ENCODE measurements at places on chromosomes 4 and X.

DNA sequence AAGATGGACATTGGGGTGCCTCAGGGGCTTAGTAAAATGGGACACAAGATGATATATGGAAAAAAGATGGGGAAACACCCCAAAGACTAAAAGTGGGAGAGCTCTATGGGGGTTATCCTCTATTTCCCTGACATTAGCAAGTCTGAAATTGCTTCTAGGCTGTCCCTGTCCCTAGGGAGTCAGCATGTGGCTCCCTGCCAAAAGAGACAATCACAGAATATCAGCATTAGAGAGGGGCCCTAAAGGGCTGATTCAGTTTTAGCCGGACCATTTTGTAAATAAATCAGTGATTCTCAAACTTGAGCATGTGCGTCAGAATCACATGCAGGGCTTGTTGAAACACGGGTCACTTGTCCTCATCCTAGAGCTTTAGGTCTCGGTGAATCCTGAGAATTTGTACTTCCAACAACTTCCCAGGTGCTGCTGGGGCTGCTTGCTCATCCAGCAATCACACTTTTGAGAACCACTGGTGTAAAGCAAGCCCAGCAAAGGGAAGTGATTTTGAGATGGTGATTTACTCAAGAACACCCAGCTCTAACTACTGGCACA, 165.3 kb upstream of the DGKK start:
- no peak for DNase-seq

DNA sequence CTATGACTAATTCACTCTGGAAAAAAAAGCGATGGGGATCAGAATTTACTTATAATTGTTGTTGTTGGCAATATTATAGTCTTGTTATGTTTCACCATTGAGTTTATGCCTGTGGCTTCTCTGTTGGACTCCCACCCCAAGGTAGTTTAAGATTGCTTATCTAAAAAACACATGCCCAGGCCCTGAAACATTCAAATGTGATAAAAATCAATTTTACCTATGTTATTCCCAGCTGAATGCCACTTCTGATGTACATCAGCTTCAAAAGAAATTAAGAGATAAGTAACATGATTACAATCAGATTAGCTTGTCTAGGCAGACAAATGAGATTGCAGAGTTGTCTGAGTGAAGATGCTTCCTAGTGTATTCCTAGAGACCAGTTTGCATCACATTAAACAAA, 484.7 kb downstream of the PCDH7 start:
- no peak for DNase-seq

- peak; percentile 55 for DNase-seq
Measured at GRCh38 chr4:101806914-101807313, 16.4 kb downstream of the BANK1 start.

- peak; percentile 62 for DNase-seq
Measured at GRCh38 chrX:100409610-100410590, at the start of gene PCDH19. Gene PCDH19 (minus strand): TSS chrX:100410273. CDS start chrX:100408597, 1,676 bp downstream.

GRCh38 chr4:37066159-37066558, 178.4 kb upstream of the NWD2 start:
- no peak for DNase-seq

GRCh38 chr4:152981278-152981677, 45.2 kb downstream of the FHDC1 start:
- DNase-seq, result no peak

DNA sequence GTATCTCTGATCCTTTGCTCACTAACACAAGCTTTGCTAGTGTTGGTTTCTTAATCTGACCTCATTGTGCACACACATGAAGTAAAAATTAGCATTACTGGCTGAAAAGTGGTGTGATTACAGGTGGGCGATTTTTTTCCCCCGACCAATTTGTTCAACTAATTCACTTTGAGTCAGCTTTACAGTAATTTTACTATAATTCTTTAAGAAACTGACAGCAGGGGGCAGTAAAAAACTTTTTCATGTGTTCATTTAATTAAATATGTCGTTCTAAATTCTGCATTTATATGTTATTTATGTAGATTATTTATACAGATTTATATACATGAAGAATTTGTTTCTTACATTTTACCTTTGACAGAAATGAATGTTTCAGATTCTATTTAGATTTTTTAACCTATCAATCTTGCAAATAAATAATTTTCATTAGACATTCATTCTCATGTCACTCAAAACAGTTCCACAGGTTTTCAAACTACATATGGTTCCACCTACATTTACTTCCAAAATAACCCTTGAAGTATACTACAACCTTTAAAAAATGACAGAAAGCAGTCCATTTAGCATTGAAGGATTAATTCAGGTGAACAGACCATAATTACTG, 17.5 kb downstream of the PALLD start:
- DNase-seq, result peak; percentile 10

DNA sequence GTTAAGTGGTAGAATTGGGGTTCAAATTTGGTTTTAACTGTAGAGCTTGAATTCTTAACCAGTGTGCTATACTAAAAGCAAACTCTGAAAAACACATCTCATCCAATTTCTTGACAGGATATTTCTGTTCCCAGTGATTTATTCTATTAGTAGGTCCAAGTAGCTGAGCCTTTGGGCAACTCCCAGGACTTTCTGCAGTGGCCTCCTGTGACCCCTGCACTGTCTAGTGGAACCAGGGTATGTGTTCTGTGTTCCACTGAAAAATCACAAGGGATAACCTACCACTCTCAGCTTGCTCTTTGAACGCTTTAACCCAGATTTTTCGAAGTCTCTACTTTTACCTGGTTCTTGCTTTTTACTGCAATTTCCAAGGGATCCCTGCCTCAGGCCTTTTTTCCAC, 58.0 kb upstream of the SCOC start:
- DNase-seq, result no peak

DNA sequence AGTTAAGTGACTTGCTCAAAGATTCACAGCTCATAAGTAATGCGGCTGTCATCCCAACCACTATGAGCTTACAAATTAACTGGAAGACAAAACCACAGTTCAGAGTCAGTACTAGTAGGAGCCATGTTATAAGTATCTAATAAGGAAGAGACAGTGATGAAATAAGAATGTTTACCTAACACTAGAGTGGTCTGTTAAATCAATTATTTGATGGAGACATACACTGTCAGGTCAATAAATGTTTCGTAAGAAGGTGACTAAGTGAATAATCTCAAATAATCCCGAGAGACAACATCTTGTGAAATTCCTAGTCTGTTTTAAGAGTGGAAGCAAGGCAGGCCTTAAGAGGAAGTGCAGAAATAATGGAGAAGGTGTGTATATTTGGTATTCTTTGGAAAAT, 25.8 kb upstream of the AMELX start:
- no peak for DNase-seq

Measured in germinal center (tissue), 1 donor.